Globus pallidus (tissue), 1 donor: ENCODE measurements at places on chromosomes 7 and 10.
A peak's percentile ranks its signal among the peaks of the same experiment; 100 is the strongest.

DNA sequence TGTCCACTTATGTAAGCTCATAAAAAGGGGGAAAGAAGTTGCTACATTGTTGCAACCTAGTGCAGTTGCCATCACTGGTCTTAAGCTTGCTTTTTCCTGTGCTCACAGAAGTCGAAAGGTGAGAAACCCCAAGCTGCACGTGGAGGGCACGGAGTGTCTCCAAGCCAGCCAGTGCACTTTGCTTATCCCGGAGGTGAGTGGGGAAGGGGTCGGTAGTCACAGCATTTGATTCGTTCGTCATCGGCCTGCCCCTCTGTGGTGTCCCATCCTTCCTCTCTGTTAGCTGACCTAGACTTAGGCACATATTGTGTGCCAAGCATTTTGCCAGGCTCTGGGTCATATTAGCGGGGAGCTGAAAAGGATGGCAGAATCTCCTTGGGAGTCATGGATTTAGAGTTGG is 50.5 kb downstream of the DENND11 start:
- DNase-seq = no peak

GRCh38 chr7:95867309-95867708 is 95.0 kb downstream of the DYNC1I1 start:
- DNase-seq = no peak

GRCh38 chr7:53531-53930 is 138.8 kb upstream of the FAM20C start:
- DNase-seq = no peak

DNA sequence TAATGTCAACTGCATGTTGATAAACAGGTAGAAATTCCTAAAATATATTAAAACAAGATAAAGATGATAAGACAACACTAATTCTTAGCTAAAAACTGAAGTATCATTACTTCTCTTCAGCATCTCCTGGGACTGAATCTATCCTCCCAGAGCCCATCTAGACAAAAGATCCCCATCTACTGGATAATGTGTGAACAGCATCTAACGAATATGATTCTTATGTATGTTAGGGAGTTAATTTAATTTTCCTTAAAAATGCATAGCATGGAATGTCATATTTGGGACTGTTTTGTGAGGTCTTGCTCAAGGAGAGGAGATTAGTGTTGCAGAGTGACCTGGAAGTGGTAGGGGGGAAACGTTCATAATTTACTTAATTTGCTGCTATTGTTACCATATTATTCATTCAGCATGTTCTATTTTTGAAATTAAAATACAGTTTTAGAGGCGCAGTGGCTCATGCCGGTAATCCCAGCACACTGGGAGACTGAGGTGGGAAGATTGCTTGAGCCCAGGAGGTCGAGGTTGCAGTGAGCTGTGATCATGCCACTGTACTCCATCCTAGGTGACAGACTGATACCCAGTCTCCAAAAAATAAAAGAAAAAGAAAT is 305.1 kb upstream of the CSTF2T start:
- peak; percentile 7 for DNase-seq

DNA sequence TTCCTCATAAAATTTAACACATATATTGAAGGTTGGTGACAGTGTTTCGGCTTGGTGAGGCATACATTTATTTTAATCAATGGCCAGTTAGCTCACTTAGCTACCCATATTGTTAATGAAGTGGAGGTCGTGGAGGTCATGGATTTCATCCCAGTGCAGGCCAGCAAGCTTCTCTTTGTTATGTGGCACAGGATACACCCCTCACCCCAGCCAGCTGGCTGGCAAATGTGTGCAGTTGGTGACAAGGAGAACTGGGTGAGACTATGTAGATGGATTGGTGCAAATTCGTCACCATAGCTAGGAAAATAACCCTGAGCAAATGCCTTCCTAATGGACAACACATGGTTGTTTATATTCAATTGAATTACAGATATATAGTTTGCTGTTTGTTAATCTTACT is 50.5 kb upstream of the FOXP2 start:
- DNase-seq = no peak

DNA sequence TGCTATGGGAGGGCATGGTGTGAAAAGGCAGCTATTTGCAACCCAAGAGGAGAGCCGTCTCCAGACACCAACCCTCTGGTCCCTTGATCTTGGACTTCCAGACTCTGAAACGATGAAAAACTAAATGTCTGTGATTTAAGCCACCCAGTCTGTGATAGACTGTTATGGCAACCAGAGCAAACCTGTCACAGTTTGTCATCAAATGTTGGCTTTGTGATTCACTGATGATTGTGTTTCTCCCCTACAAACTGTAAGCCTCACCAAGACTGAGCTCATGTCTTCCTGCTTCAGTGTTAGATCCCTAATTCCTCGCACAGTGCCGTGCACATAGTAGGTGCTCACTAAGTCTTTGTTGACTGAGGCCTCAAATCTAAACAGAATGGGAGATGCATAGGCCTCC is 224.6 kb upstream of the PITRM1 start:
- DNase-seq = no peak

DNA sequence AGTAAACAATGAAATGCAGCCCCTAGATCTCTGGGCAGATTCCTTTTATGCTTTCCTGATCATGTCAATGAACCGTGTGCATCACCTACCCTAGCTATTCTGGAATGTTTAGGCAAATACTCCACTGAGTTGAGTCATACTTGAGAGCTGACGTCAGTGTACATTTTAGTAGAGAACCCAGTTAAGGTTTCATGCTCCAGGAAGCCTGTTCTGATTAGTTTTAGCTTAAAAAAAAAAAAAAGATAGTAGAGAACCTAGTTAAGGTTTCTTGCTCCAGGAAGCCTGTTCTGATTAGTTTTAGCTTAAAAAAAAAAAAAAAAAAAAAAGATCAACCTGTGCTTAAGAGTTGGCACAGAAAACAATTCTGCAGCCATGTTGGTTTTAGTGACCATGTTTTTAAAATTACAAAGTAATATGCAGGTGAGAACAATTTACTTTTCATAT is 3.7 kb upstream of the MCU start:
- DNase-seq = no peak

DNA sequence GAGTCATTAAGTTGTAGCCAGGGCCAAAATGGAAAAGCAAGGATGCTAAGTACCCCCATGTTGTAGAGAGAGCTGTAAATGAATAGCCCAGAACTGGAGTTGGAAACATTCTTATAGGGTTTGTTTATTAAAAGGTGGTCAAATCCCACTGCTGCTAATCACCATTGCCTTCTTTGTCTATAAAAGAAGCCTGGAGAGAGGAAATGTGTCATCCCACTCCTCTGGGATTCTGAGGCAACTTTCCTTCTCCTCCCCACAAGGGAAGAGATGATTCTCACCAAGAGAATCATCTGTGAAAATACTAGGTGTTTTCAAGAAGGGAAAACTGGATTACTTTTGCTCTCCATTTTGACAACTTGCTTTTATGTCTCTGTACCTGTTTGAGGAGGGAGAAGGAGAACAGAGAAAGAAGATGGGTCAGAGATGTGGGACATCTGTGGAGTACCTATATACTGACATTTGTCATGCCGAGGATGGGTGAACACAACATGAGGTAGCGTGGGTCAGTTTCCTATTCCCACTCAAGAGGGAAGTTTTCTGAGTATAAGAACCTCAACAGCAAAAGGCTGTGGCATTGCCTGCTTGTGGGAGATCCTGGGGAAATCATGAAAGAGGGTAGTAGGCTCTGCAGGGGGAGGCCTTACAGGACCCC is 262.2 kb downstream of the KIF20B start:
- DNase-seq = no peak

GRCh38 chr7:31734456-31734855 is 47.4 kb downstream of the PPP1R17 start:
- no peak for DNase-seq

DNA sequence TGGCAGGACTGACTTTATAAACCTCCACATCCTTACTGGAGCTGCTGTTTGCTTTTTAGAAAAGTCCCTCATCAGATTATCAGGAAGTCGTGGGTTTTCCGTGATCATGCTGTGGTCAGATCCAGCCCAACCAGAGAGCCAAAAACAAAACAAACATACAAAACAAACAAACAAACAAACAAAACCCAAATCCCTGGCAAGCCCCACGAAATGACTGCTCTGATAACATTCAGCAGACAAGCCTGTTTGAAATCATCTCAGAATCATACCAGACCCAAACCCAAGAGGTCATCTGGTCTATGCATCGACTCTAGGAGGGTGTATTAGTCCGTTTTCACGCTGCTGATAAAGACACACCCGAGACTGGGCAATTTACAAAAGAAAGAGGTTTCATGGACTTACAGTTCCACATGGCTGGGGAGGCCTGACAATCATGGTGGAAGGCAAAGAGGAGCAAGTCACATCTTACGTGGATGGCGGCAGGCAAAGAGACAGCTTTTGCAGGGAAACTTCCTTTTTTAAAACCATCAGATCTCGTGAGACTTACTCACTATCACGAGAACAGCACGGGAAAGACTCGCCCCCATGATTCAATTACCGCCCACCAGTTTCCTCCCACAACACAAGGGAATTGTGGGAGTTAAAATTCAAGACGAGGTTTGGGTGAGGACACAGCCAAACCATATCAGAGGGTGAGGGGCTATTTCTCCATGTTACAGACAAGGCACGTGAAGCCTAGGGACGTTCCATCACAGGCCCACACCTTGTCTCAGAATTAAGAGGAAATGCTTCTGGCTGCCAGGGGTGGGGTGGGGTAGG is 85.7 kb downstream of the PARP12 start:
- DNase-seq = no peak

GRCh38 chr10:1209355-1209979 is 153.3 kb downstream of the WDR37 start:
- no peak for DNase-seq

DNA sequence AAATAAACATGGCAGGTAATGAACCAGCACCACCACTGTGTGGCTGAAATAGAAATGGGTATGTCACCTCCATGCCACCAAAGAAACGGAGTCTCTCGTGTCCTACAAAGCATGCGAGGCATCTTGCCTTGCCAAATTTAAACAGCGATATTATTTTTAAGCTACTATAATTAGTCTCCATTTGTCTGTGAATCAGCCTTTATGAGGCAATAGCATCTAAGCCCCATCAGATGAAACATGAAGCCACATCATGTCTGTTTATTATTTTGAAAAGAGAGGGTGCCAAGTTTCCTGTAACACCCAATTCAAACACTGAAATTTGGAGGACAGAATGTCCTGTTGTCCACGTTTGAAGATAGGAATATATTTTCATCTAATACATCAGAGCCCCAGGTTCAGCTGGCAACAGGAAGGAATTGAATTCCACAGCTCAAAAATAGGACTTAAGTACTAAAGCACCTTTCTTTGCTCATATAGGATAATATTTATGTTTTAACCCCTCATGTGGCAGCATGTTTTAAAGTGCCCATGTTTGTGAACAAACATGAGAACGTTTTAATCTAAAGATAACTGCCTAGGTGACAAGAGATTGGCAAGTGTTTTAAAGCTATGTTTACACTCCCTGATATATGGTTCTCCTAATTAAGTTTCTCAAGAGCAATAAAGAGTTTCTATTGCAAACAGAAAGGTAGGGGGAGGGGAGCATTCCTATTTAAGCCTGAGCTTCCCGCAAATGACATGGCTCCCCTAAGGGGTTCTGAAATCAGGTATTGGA is 86.8 kb downstream of the SORBS1 start:
- no peak for DNase-seq

DNA sequence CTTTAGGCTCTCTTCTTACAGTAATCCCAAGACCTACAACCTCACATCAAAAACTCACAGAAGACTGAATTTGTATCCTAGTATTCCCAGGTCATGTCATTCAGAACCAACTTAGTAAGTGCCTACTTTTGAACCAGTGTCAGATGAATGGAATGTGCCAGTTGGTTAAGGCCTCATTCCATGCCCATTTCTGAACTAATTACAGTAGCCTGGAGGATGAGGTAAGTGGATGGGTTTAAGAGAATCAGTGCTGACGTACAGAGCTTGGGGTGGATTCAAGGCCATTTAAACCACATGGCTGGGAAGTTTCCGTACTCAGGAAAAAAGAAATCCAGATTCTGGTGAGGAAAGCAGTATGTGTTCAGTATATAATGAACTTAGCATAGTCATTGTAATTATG is 21.9 kb upstream of the FOXP2 start:
- no peak for DNase-seq

GRCh38 chr10:48517911-48518811 is 86.7 kb downstream of the ARHGAP22 start:
- no peak for DNase-seq

- peak; percentile 62 for DNase-seq
Observed at GRCh38 chr10:61452655-61453641, at the start of gene TMEM26. Gene TMEM26 (minus strand): TSS chr10:61453381. CDS start chr10:61453081, 300 bp downstream.

GRCh38 chr7:85462671-85463070 is 275.8 kb upstream of the SEMA3D start:
- DNase-seq = no peak

DNA sequence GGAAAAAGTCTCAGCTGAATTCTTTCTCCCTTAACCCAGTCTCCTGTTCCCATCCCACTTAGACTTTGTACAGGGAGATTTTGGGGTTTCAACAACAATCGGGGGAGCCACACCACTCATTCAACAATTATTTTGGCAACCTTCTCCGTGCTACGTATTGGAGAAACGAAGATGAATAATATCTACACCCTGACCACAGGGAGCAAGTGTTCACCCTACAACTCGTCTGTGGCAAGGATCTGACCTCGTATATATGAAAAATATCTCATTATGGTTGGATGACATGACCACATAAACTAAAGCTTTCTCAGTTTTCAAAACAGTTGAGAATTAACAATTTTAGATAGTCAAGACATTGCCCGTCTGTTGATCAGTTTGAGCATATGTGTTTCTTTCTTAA is 302.1 kb downstream of the CACNA2D1 start:
- no peak for DNase-seq

DNA sequence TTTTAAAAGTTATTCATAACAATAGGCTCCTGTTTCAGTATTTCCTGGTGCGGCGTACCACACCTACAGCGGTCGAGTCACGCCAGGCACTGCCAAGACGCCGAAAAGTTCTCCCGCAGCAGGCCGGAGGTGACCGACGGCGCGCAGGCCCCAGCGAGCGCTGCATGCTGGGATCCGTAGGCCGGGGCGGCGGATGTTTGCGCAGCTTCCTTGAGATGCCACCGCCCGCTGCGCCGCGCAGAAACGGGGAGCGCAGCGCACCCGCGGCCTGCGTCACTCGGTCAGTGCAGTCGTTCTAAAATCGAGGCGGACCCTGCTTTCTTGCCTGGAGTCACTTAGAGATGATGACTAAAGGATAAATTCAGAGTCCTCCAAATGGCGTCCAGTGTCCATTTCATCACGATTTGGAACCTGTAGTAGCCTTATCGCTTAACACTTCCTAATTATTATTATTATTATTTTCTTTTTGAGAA is 1.3 kb upstream of the KIF11 start:
- DNase-seq = peak; percentile 89
